ENCODE measurements at places on chromosomes 1 and 21. TPM values are rescaled to one million over a fixed set of nuclear protein-coding genes. Genes with fewer than 3 reads are reported as not detected.

DNA sequence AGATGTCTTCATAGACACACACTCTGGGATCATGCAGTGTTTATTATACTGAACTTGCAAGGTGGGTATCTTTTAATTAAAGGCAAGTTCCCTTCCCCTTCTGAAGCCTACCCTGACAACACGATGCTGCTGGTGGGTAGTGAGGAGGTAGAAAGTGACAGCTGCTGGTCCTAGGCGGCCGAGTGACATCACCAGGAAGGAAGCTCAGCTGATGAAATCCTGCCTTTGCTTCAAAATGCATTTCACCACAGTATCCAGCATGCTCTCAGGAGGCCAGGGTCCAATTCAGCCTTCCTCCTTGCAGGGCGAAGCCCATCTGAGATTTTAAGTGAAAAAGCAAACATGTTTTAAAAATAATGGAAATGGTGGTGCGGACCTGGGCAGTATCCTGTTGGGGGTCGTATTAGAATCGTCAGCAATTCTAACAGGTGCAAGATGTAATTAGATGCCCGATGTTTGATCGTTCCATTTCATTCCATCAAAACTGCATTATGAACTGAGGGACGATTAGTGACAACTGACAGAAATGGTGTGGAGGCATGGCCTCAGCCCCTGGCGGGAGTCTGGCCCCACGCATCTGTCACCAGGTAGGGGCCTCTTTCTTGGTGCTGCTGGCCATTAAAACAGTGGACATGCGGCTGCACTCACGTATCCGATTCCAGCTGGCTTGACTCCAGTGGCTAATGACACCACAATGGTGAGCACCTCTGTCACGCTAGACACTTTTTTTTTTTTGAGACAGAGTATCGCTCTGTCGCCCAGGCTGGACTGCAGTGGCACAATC is 324.8 kb upstream of the C1orf174 start:
- DNase-seq: no peak

DNA sequence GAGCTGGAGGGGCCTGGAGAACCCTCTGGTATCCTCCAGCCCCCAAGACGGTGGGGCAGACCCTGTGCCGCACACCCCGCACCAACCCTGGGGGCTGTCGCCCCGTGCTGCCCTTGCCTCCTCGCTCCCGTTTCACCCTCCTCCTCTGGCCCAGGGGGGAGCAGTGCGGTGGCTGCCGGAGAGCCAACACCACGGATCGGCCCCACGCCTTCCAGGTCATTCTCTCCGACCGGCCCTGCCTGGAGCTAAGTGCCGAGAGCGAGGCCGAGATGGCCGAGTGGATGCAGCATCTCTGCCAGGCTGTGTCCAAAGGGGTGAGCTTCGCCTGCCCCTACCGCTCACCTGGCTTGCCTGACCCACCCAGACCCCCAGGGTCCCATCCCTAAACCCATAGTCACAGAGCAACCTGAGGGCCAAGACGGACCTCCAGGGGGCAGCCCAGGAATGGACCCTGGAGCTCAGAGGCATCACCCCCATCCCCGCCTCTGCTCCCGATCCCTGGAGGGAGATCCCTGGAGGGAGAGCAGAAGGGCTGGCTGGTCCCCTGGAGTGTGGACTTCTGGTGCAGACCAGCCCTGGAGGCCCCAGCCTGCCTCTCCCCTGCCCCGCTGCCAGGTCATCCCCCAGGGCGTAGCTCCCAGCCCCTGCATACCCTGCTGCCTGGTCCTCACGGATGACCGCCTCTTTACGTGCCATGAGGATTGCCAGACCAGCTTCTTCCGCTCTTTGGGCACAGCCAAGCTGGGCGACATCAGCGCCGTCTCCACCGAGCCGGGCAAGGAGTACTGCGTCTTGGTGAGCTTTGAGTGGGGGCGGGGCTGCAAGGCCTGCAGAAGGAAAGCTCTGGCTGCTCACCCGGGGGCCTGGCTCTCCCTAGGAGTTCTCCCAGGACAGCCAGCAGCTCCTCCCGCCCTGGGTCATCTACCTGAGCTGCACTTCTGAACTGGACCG is 4.0 kb upstream of the SLC25A34 start:
- no peak for DNase-seq

The TM2D1 gene
- 54.1 TPM for total RNA-seq

DNA sequence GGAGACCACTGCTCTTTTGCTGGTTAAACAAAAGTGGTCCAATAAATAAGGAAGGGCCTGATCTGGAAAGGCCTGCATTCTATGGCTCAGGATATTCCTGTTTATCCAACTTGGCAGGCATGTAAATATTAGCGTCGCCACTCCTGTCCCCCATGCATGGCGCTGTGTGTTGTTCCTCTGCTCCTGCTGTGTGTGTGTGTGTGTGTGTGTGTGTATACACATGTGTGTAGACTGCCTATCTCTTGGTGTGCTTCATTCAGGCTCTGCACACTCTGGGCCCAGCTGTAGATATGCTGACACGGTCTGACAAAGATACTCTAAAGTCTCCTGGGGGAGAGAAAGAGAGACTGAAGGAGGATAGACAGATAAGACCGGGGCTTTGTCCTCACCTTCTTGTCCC is 6.8 kb downstream of the LMOD1 start:
- DNase-seq: no peak

The C4BPA gene
- 8.9 TPM for total RNA-seq

The MRPS6 gene
- 112 TPM for total RNA-seq

GRCh38 chr1:205542367-205542766 is 37.9 kb downstream of the CDK18 start:
- no peak for DNase-seq

DNA sequence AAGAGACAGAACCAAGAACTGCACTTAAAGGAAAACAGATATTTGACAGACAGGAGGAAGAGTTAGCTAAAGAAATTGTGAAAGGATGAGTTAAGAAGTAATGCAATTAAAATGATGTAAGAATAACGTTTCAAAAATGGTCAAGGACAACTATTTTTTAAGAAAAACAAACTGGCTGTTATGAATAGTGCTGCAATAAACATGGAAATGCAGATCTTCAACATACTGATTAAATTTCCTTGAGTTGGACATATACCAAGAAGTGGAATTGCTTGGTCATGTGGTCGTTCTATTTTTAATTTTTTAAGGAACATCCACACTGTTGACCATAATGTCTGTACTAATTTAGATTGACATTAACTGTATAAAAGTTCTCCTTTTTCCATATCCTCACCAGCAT is 23.1 kb upstream of the PHTF1 start:
- no peak for DNase-seq
